ENCODE measurements at places on chromosomes 4 and X.

- DNase-seq, result no peak
Observed at GRCh38 chr4:147843162-147843561, 111.3 kb downstream of the ARHGAP10 start.

GRCh38 chr4:168522356-168522755, 25.5 kb downstream of the PALLD start:
- DNase-seq, result no peak

- no peak for DNase-seq
Observed at GRCh38 chr4:160091631-160092030, 988.8 kb downstream of the RAPGEF2 start.

- DNase-seq, result no peak
Observed at GRCh38 chrX:110985470-110985869, 110.5 kb upstream of the PAK3 start.

- DNase-seq, result no peak
Observed at GRCh38 chrX:19839770-19840254, 47.6 kb downstream of the SH3KBP1 start.

GRCh38 chr4:123399627-123400358, 3.2 kb downstream of the SPRY1 start:
- DNase-seq, result no peak

DNA sequence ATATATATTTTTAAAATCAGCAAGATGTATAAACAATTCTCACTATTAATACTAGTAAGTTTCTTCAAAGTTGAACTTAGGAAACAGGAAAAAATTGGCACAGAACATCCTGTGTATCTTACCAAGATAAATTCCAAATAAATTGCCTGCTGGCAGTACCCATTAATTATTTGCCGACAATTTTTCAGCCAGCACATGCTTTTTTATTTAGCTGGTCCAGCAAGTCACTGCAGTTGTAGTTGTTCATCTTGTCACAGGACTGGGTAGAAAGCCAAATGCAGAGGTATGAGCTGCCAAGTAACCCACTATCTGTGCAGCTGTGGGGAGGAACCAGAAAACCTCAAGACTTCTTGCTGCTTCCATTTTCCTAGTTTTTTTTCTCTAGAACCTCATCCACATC, 113.4 kb downstream of the PACRGL start:
- no peak for DNase-seq

GRCh38 chrX:15014281-15014680, 141.1 kb downstream of the MOSPD2 start:
- DNase-seq, result no peak

- no peak for DNase-seq
Observed at GRCh38 chr4:172815499-172816164, 353.0 kb upstream of the GALNT7 start.

DNA sequence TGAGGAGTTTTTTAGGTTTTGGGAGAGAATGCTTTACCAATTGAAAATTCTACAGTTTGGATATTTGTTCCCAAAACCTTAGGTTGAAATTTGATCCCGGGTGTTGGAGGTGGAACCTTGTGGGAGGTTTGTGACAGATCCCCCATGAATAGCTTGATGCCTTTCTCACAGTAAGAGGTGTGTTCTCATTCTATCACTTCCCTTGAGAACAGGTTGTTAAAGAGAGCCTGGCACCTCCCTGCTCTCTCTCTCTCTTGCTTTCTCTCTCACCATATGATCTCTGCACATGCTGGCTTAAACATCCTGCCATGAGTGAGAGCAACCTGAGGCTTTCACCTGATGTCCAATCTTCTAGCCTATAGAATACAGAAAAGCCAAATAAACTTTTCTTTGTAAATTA, 1475.5 kb upstream of the AGA start:
- no peak for DNase-seq

DNA sequence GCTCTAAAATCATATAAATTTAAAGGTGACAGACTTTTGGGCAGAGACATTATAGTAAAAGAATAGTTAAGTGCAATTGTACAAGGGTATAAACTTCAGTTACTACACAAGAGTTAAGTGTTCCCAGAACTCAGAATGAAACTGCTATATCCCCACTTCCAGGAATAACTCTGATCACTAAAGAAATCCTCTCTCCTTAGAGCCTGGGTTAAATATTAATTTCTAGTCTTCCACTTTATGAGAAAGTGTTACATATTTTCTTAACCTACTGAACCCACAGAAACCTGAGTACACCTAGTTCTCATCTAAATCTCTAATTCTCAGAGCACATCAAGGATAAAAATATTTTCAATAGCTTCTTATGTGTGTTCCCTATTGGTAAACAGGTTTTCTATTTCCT, 99.1 kb upstream of the USP38 start:
- DNase-seq, result no peak

DNA sequence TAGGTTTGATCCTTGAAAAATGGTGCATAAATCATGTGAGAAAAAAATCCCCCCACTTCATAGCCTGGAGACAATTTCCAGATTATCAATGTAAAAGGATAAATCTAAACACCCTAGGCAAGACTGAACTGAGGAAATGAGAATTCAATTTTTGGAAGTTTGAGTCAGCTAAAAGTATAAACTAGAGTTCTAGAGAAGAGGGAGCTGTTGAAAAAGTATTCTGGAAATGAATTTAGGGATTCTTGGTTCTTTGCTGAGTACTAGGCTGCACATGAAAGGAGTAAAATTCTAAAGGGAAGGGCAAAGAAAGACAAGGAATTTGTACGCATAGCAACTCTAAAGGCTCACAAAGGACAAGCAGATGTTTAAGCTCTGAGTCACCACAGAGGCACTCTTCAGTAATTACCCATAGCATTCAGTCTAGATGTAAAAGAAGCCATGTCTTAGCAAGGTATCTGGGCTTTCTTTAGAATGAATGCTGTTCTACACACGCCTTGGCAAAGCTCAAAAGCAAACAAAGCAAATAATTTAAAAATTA, 896.5 kb downstream of the PDHA2 start:
- no peak for DNase-seq

DNA sequence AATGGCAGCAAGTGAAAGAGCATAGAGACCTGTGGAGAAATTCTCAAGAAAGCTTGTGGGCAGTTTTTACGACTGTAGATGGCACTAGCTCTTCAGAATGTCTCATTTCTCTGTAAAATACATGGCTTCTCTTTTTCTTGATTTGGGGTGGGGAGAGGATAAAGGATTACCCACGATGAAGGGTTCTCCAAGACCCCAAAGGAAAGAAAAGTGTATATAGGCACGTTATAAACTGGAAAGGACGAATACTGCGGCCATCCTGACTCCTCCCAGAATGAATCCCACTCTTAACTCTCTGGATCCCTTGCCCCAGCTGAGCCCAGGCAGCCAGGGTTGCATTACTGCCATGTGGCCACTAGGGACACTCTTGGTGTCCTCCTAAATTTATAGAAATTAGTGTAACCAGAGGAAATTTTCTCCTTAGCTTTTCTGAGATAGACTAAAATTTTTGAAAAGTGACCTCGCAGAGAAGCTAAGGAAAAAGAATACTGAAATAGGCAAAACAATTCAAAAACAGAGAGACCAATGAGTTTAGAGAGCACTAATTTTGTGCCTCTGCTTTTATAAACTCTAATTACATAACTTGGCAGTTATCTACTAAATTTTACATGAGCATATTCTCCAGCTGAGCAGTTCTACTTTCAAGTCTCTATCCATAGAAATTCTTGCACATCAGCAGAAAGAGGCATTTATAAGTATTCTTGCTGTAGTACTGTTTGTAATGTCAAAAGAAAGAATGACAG, 37.8 kb upstream of the PCDH19 start:
- DNase-seq, result peak; percentile 28

DNA sequence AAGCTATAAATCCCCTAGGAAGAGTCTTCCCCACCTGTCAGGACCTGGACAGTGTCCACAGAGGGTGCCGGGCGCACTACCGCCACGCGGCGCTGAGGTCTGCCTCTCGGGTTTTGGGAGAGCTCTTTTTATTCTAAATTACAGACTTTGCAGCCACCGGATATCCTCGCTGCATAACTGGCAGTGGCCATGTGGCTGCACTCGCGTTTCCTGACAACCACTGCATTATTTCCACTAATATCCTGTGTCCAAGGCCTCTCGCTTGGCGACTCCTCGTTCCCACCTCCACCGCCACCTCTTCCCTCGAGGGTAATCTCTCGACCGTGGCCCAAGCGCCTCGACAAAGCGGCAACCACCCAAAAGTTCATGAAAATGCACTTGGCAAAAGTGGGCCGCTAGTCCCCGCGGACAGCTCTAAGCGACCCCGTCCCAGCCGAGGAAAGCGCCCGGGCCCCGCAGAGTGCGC, 512 bp upstream of the TMEM131L start:
- DNase-seq, result no peak

DNA sequence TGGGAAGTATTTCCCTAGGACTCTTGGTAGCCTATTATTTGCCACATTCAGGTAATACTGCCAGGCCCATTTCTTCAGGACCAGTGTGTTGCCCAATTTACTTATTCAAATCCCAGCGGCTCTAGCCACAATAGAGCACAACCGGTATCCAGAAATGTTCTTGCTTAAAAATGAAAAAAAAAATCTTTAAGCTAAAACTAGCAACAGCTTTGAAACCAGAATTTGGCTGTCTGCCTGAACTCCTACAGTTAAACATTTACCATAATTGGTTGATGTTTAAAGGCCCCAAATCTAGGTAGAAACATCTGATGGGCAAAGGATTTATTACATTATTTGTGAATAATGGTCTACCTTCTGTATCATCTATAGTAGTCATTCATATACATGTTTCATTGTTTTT, 930 bp upstream of the SLITRK4 start:
- no peak for DNase-seq

DNA sequence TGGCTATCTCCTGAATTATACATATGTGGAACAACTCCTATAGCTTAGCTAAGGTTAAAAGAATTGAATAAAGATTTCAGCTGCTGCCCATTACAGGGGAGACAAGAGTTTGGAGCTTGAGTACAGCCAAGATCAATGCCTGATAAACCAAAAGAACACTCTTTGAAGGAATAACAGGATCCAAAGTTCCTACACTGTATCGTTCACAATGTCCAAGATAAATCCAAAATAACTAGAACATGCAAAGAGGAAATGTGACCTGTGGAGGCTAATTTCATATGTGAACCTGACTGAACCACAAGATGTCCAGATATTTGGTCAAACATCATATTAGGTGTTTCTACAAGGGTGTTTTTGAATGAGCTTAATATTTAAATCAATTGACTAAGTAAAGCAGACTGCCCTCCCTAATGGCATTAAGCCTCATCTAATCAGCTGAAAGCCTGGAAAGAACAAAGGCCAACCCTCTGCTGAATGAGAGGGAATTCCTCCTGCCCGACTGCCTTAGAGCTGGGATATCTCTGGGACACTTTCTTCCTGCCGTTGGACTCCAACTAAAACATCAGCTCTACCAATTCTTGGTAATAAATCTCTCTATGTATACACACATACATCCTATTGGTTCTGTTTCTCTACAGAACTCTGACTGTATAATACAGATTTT, 19.2 kb downstream of the RFC1 start:
- no peak for DNase-seq

- DNase-seq, result no peak
Observed at GRCh38 chr4:112203593-112203992, 28.0 kb upstream of the AP1AR start.

- DNase-seq, result no peak
Observed at GRCh38 chr4:15244354-15244753, 183.5 kb upstream of the C1QTNF7 start.

DNA sequence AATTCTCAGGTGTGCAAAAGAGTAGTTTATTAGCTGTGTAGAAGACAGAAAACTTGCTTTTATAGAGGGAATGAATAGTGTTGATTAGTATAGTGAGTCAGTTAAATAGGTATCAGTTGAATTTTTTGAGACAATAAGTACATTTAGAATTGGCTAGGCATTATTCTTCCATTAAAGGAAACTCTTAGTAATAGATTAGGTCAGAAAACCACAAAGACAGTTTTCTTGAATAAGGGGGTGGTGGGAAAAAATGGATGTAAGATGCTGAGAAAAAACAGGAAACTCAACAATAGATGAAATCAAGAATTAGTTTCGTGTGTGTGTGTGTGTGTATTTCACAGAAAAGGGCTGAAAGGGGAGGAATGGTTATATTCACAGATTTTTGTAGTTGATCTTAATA, 16.8 kb downstream of the CD38 start:
- no peak for DNase-seq

DNA sequence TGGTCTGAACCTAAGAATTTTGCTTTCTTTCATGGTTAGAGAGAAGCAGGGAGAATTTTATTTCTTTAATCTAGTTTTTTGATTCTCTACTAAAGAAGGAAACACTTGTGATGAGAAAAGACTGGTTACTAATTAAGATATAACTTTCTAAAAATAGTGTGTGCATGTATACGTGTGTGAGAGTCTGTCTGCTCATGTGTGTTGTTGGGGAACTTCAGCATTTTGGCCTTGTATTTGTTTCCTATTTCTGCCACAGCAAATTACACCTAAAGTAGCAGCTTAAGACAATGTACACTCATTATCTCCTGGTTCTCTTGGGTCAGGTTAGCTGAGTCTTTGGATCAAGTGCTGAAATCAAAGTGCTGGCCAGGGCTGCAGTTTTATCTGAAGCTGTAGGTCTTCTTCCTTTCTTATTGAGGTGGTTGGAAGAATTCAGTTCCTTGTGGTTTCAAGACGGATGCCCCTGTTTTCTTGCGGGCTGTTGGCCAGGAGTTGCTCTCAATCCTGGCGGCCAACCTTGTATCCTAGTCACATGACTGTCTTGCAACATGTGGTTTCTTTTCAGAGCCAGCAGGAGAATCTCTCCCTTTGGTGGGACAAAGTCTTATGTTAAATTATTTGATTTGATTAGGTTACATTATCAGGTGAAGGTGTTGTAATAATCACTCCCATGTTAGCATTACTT, 188.4 kb upstream of the CLNK start:
- DNase-seq, result no peak

DNA sequence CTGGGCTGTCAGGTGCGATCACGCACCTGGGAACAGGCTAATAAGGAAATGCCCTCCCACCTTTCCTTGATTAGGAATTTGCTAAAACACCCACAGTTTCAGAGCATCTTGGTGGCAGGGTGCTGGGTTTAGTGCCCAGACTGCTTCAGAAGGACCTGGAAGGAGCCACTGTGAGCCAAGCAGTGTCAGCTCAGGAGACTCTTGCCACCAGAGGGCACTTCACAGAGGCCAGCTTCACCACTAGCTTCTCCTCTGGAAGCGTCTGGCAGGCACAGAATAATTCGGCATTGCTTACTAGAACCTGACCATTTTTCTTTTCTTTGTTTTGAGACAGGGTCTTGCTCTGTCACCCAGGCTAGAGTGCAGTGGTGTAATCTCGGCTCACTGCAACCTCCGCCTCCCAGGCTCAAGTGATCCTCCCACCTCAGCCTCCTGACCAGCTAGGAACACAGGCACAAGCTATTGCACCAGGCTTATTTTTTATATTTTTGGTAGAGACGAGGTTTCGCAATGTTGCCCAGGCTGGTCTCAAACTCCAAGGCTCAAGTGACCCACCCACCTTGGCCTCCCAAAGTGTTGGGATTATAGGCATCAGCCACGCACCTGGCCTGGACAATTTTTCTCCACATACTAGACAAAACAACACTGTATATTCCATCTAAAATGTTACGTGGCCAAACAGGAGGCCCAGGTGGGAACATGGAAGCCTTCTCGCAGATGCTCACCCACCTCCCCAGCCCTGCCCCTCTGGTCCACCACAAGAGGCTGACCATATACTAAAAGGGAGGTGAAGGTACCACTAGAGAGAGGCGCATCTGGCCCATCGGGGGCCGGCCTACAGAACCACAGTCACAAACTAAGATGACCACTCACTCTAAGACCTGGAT, 14.1 kb downstream of the NOP14 start:
- no peak for DNase-seq
